Stomach (tissue), 19 donors: ENCODE measurements at places on chromosomes 7 and 10. TPM values are rescaled to one million over a fixed set of nuclear protein-coding genes. Genes with fewer than 3 reads are reported as not detected.

DNA sequence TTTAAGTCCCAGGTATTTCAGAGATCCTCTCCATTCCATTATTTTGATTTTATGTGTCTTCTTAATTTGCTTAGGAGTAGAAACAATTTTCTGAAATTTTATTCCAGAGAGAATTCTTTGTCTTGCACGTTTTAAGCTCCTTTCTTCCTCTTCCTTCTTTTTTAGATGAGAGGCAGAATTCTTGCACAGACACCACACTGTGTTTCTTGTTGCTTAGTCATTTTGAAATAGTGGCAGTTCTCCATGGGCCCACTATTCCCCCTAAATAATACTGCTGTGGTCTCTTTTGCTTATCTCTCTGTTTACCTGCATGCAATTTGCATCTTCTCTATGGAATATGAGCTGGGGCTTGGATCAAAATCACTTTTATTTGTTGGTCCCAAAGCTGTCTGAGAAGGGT lies 54.3 kb upstream of the WAC start:
- no peaks in the 10 kb centered on the region for H3K27me3 ChIP-seq
- H3K36me3 ChIP-seq: no peaks in the 10 kb centered on the region
- DNase-seq: no peak
- no peak overlapping the region for H3K4me3 ChIP-seq
- no peak overlapping the region for H3K27ac ChIP-seq

DNA sequence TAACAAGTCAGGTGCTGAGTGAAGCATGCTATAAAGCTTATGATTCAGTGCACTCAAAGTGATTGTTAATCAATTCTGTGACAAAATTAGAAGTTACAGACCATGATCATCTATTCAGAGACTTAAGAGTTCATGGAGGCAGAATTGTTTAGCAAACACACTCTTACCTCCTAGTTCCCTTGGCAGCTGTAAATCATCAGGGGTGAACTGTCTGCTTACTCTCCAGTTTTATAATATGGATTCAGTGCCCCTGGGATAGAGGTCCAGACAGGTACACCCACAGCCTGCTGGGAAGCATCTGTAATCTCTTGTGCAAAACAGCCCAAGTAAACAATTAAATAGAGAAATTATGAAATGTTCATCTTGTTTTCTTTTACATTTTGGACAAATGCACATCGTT lies 835.0 kb upstream of the COBL start:
- no peaks in the 10 kb centered on the region for H3K4me1 ChIP-seq
- no peaks in the 10 kb centered on the region for H3K36me3 ChIP-seq
- H3K27ac ChIP-seq: no peak overlapping the region
- no peak for DNase-seq

DNA sequence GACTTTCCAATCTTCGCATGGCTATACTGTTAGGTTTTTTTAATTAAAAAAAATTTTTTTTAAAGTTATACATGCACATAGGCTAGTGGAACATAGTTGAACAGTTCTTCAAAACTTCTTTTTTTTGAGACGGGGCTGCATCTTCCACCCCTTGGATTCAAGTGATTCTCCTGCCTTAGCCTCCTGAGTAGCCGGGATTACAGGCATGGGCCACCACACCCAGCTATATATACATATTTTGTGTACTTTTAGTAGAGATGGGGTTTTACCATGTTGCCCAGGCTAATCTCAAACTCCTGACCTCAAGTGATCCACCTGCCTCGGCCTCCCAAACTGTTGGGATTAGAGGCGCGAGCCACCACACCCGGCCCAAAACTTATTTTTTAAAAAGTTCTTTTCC lies 17.3 kb downstream of the ZNF777 start:
- peaks cover 21% of the 10 kb centered on the region for H3K36me3 ChIP-seq
- no peaks in the 10 kb centered on the region for H3K27me3 ChIP-seq
- H3K27ac ChIP-seq: no peak overlapping the region
- H3K4me1 ChIP-seq: no peaks in the 10 kb centered on the region

- H3K4me1 ChIP-seq: peaks cover 23% of the 10 kb centered on the region
- peaks cover 47% of the 10 kb centered on the region for H3K36me3 ChIP-seq
- no peaks in the 10 kb centered on the region for H3K27me3 ChIP-seq
- H3K27ac ChIP-seq: no peak overlapping the region
- no peak overlapping the region for H3K4me3 ChIP-seq
These were observed 124.2 kb upstream of the ZNF746 start for GRCh38 chr7:149621776-149622175.

The PTPRN2 gene
- total RNA-seq: 35.8 TPM

- H3K27me3 ChIP-seq: no peaks in the 10 kb centered on the region
- H3K4me1 ChIP-seq: peaks cover 6% of the 10 kb centered on the region
- no peak for DNase-seq
- H3K36me3 ChIP-seq: no peaks in the 10 kb centered on the region
- H3K4me3 ChIP-seq: no peak overlapping the region
These were observed 23.4 kb upstream of the MGAM2 start for GRCh38 chr7:142088022-142088714.

DNA sequence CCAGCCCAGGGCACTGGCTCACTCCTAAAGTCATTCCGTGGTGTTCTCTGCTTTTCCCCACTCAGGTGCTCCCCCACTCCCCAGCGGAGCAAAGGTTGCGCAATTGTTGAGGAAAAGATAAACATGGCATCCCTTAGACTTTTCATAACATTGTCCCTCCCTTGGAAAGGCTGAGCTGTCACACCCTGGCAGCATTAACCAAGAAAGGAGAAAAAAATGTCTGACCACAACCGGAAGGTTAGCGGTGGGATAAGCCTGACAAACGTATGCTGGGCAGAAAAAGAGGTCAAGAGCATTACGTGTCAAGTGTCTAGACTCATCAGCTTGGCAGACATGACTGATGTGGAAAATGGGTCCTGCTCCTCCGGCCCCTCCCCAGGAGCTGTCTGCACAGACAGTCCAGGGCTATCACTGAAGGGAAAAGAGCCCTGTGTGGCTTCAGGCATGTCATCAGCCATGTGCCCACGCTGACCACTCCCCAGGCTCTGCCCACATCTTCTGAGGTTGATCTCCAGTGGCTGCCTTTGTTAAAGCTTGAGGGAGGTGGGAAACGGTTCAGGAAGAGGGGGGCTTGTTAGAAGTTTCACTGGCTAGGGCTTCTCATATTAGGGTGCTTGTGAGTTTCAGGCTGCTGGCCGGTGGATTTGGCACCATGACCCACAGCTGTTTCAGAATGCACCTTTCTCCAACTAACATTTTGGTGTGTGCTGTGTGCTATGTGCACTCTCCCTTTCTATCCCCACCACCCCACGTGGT lies 30.1 kb downstream of the BTBD16 start:
- H3K27ac ChIP-seq: peak overlapping the region; percentile 49
- no peak for DNase-seq
- no peaks in the 10 kb centered on the region for H3K27me3 ChIP-seq
- no peak overlapping the region for H3K4me3 ChIP-seq

DNA sequence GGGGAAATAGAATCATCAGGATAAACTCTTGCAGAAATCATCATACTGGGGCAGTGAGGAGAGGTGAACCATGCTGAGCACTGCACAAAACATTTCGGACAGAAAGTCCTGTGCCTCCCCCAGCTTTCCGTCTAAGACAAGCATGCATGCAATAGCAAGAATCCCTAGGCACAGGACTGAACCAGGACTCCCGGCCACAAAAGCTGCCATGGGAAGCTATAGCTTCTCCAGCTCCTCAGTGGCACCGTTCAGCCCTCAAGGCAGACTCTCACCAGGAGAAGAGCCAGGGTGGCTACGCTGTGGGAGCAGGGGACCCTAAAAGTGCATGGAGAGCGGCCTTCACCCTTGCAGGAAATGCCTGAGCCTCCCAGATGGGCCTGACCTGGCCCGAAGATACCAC lies 70.8 kb downstream of the ASB13 start:
- DNase-seq: no peak
- no peaks in the 10 kb centered on the region for H3K36me3 ChIP-seq
- no peaks in the 10 kb centered on the region for H3K27me3 ChIP-seq

The SPDYE1 gene
- not detected for total RNA-seq

DNA sequence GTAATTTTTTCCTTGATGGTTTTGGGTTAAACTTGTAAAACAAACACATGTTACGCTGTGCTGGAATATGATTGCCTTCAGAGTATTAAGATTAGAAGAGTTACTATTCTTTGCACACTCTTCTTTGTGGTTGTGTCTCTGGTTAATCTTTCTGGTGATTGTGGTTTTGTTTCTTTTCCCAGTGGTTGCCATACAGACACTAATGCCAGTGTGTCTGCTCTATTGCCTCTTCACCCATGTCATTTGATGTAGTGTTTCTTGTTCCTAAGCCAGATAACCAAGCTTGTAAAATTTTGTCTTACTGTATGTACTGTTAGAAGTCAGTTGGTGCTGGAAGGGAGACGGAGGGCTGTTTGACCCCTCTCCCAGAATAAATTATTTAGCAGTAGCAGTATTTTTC lies 124.8 kb downstream of the PHTF2 start:
- no peak overlapping the region for H3K4me3 ChIP-seq
- no peak overlapping the region for H3K27ac ChIP-seq
- H3K36me3 ChIP-seq: peaks cover 13% of the 10 kb centered on the region
- DNase-seq: no peak

DNA sequence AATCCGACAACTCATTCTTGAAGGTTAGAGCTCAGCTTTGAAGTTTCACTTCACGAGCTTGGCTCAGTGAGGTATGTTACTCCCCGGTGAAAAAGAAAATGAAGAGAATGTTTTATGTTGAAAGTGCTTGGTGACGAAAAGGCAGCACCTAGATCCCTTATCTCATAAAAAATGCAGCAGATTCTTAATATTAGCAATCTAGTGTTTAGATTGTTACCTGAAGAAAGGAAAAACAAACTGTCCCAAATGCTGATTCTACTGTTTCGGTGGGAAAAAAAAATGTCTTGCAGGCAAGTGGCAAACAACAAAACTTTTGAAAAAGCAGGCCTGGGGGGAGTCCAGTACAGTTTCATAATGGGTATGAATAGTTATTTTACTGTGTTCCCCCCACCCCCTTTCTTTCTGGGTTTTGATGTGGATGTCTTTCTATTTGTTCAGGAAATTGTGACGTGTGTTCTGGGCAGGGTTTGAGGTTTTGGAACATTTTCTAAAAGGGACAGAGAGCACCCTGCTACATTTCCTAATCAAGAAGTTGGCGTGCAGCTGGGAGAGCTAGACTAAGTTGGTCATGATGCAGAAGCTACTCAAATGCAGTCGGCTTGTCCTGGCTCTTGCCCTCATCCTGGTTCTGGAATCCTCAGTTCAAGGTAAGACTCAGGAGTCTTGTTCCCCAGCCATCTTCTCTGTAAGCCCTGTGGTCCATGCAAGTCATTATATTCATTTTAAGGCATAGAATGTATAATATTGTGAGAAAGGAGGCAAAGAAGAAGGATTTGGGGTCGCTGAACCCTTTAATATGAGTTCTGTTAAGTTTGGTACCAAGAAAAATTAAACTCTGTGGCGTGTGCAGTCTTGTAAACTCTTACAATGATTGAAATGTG lies at the start of gene SRGN:
TSS of gene SRGN (plus strand) at position 514 of the 881 bp plus-strand sequence. CDS start at position 569, 55 bp downstream.
- peak within 1 kb of the TSS; percentile 61 for H3K27ac ChIP-seq
- peak; percentile 70 for DNase-seq
- peak within 1 kb of the TSS; percentile 29 for H3K4me3 ChIP-seq
- peaks cover 14% of the 10 kb centered on the region for H3K4me1 ChIP-seq
- H3K27me3 ChIP-seq: no peaks in the 10 kb centered on the region

The GARS1 gene
- total RNA-seq: 52.5 TPM

The POP7 gene
- 70.1 TPM for total RNA-seq

DNA sequence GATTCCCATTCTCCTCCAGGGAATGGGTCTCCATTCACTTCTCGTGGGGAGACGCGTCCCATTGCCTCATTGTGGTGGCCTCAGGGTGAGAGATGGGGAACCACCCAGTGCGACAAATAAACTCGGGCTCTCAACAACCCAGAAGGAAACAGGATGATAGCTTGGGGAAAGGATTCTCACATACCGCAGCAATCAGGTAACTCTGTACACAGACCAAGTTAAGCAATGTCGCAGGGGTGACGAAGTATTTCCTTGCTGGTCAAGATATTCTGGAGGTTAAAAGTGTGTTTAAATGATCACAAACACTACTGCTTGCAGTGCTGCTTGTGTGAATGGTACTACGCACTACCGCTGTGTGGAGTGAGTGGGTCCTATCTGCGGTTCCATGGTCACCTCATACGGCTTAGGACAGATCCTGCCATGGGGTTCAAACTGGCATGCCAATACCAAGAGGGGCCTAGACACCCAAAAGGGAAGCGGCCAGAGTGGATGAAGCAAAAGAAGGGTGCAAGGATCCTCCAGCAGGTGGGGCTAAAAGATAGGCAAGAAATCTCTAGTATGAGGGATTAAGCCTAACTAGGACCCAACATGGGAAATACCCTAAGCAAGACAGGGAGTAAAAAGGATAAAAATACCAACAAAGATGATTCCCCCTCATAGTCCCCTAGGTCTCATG lies 143.8 kb upstream of the TMEM106B start:
- no peaks in the 10 kb centered on the region for H3K4me1 ChIP-seq
- no peak overlapping the region for H3K27ac ChIP-seq
- no peak overlapping the region for H3K4me3 ChIP-seq
- H3K36me3 ChIP-seq: no peaks in the 10 kb centered on the region
- peak; percentile 59 for DNase-seq

The NPY4R gene
- total RNA-seq: not detected

GRCh38 chr7:87027900-87028299 lies 31.6 kb downstream of the ELAPOR2 start:
- DNase-seq: no peak
- H3K36me3 ChIP-seq: no peaks in the 10 kb centered on the region
- no peaks in the 10 kb centered on the region for H3K27me3 ChIP-seq
- H3K4me3 ChIP-seq: no peak overlapping the region
- H3K27ac ChIP-seq: no peak overlapping the region

The C7orf33 gene
- total RNA-seq: not detected

The FHIP2A gene
- 0.87 TPM for total RNA-seq

GRCh38 chr10:88990384-88991160 lies at the start of gene FAS:
Gene FAS (plus strand): TSS chr10:88990798. CDS start chr10:88990877, 79 bp downstream.
- peak; percentile 83 for DNase-seq
- H3K27ac ChIP-seq: peak within 1 kb of the TSS; percentile 90
- peaks cover 23% of the 10 kb centered on the region for H3K4me1 ChIP-seq
- H3K36me3 ChIP-seq: no peaks in the 10 kb centered on the region
- no peaks in the 10 kb centered on the region for H3K27me3 ChIP-seq

The METTL27 gene
- not detected for total RNA-seq

- no peaks in the 10 kb centered on the region for H3K36me3 ChIP-seq
- no peak overlapping the region for H3K4me3 ChIP-seq
- H3K4me1 ChIP-seq: no peaks in the 10 kb centered on the region
- DNase-seq: peak; percentile 34
These were observed 34.5 kb upstream of the MEOX2 start for GRCh38 chr7:15720849-15721471.

- H3K27me3 ChIP-seq: no peaks in the 10 kb centered on the region
- DNase-seq: no peak
- peaks cover 59% of the 10 kb centered on the region for H3K4me1 ChIP-seq
- H3K27ac ChIP-seq: peak overlapping the region; percentile 98
These were observed 527 bp upstream of the HERPUD2 start for GRCh38 chr7:35695473-35695850.

GRCh38 chr7:70728872-70729552 lies 402.9 kb upstream of the GALNT17 start:
- no peak overlapping the region for H3K4me3 ChIP-seq
- H3K36me3 ChIP-seq: no peaks in the 10 kb centered on the region
- H3K4me1 ChIP-seq: peaks cover 24% of the 10 kb centered on the region
- no peak overlapping the region for H3K27ac ChIP-seq

The EMX2 gene
- total RNA-seq: not detected

- no peak overlapping the region for H3K4me3 ChIP-seq
- H3K4me1 ChIP-seq: peaks cover 17% of the 10 kb centered on the region
- H3K27ac ChIP-seq: peak overlapping the region; percentile 44
- no peaks in the 10 kb centered on the region for H3K27me3 ChIP-seq
- DNase-seq: no peak
- H3K36me3 ChIP-seq: no peaks in the 10 kb centered on the region
These were observed 11.0 kb downstream of the SVIL start for GRCh38 chr10:29623797-29624196.

- H3K4me1 ChIP-seq: no peaks in the 10 kb centered on the region
- no peak for DNase-seq
- H3K4me3 ChIP-seq: no peak overlapping the region
- H3K27me3 ChIP-seq: no peaks in the 10 kb centered on the region
These were observed 688.4 kb downstream of the REEP3 start for GRCh38 chr10:64209561-64209960.
